ENCODE measurements at places on chromosomes 6 and 20. TPM values are rescaled to one million over a fixed set of nuclear protein-coding genes. Genes with fewer than 3 reads are reported as not detected.

The LKAAEAR1 gene
- total RNA-seq = 1.5 TPM

The FAM83C gene
- total RNA-seq = not detected

The FNDC11 gene
- 0.09 TPM for total RNA-seq

The TINAG gene
- 0.08 TPM for total RNA-seq

The PBOV1 gene
- total RNA-seq = not detected
